ENCODE measurements at places on chromosomes 6 and 20.

GRCh38 chr20:56358070-56358469, 704 bp upstream of the FAM210B start:
- peaks cover 4% of the 10 kb centered on the region for H3K4me1 ChIP-seq
- H3K4me3 ChIP-seq: no peak overlapping the region
- H3K27me3 ChIP-seq: no peaks in the 10 kb centered on the region
- H3K27ac ChIP-seq: no peak overlapping the region

DNA sequence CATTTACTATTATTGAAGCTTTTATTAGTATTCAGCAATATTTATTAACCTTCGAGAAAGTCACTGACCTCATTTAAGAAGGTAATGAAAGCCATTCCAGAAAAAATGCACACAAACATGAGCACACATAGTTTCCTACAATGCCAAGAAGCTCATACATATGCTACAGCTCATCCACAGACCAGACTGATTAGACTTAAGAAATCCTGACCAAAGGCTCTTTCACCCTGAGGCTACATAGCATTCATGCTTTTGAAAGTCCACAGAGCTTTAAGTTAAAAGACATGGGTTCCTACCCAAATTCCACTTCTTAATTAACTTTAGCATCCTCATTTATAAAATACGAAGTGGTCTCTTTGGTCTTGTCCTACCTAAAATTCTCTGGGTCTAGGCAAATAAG, 430.4 kb downstream of the TBC1D32 start:
- H3K27me3 ChIP-seq: no peaks in the 10 kb centered on the region
- no peak overlapping the region for H3K4me3 ChIP-seq
- no peak for DNase-seq
- no peaks in the 10 kb centered on the region for H3K36me3 ChIP-seq
- no peaks in the 10 kb centered on the region for H3K4me1 ChIP-seq

DNA sequence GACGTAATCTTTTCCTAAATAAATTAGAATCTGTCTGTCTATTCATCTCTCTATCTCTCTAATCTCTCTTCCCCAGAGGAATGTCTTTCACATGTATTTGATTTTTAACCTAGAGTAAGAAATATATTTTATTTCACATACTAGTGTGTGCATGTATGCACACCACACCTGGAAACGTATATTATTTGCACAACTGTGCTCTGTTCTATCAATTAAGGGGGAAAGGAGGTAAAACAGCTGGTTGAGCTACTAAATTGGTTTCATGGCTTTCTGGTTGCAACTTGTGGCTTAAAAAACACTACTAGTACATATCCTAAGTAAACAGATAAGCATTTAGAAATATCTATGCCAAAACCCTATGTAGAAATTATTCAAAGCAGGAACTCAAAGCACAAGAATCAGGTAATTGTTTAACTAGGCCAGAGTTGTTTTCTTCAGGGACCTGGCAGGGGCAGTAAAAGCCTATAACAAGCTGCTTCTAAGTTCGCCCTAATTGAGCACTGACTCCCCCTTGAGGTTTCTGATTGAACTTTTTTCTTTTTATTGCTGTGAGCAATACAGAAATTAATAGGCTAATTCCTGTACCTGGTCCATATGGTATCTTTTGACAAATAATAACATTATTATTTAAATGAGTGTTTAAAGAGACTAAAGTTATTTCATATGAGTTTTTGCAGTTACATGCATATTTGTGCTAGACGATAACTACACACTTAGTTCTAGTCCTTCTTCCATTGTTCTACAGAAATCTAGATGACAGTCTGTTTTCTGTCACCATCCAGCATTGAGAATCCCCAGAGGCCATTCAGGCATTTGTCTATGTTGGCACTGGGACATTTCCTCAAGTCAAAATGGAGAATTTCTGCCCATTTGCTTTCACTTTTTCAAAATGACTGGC, 88.6 kb downstream of the MCHR2 start:
- H3K27ac ChIP-seq: no peak overlapping the region
- no peaks in the 10 kb centered on the region for H3K27me3 ChIP-seq
- H3K4me1 ChIP-seq: no peaks in the 10 kb centered on the region
- no peaks in the 10 kb centered on the region for H3K36me3 ChIP-seq
- DNase-seq: peak; percentile 16

GRCh38 chr6:169829786-169830185, 78.4 kb downstream of the ERMARD start:
- no peak for DNase-seq
- H3K4me1 ChIP-seq: no peaks in the 10 kb centered on the region
- no peaks in the 10 kb centered on the region for H3K27me3 ChIP-seq
- H3K4me3 ChIP-seq: no peak overlapping the region
- no peaks in the 10 kb centered on the region for H3K36me3 ChIP-seq

DNA sequence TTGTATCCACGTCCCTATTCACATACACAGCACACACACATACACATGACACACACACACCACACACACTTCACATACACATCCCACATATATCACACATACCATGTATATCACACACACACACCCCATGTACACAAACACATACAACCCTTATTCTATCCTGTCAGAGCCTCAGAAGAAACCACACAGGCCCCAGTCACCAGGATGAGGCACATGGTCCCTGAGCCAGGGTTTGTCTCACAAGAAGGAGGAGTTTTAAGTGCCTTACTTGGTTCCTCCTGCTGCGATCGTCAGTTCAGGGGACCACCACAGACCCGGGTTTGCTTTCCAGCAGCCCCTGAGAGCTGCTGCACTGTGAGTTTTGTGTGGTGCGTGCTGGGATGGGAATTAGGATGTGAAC, 23.6 kb downstream of the BFSP1 start:
- H3K36me3 ChIP-seq: no peaks in the 10 kb centered on the region
- H3K27ac ChIP-seq: no peak overlapping the region
- no peak overlapping the region for H3K4me3 ChIP-seq
- DNase-seq: no peak
- no peaks in the 10 kb centered on the region for H3K27me3 ChIP-seq

All from iPS DF 6.9 (cell line).